ENCODE measurements at places on chromosomes 11 and 22. TPM values are rescaled to one million over a fixed set of nuclear protein-coding genes. Genes with fewer than 3 reads are reported as not detected.

DNA sequence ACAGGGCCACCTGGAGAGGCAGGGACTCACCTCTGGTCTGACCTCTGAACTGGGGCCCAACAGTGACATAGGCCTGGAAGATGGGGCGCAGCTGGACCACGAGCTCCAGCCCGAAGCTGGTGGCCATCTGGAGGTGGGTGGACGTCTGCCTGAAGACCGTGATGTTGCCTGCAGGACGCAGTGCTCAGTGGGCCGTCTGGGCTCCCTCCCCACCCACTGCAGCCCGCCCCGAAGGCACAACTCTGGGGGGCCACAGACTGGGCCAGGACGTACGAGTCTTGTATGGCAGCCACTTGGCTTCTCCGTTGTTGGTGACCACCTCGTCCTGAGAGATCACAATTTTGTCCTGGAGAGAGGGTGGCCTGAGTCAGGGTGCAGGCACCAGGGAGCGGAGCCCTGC, 7.9 kb downstream of the MUC6 start:
- no peaks in the 10 kb centered on the region for H3K36me3 ChIP-seq
- H3K4me1 ChIP-seq, result no peaks in the 10 kb centered on the region
- no peak for DNase-seq
- no peak overlapping the region for H3K27ac ChIP-seq
- H3K4me3 ChIP-seq, result no peak overlapping the region

GRCh38 chr22:50016988-50017700, 4.6 kb upstream of the IL17REL start:
- peaks cover 7% of the 10 kb centered on the region for H3K4me1 ChIP-seq
- H3K27me3 ChIP-seq, result peaks cover 28% of the 10 kb centered on the region
- H3K36me3 ChIP-seq, result no peaks in the 10 kb centered on the region
- H3K27ac ChIP-seq, result no peak overlapping the region
- DNase-seq, result peak; percentile 9

DNA sequence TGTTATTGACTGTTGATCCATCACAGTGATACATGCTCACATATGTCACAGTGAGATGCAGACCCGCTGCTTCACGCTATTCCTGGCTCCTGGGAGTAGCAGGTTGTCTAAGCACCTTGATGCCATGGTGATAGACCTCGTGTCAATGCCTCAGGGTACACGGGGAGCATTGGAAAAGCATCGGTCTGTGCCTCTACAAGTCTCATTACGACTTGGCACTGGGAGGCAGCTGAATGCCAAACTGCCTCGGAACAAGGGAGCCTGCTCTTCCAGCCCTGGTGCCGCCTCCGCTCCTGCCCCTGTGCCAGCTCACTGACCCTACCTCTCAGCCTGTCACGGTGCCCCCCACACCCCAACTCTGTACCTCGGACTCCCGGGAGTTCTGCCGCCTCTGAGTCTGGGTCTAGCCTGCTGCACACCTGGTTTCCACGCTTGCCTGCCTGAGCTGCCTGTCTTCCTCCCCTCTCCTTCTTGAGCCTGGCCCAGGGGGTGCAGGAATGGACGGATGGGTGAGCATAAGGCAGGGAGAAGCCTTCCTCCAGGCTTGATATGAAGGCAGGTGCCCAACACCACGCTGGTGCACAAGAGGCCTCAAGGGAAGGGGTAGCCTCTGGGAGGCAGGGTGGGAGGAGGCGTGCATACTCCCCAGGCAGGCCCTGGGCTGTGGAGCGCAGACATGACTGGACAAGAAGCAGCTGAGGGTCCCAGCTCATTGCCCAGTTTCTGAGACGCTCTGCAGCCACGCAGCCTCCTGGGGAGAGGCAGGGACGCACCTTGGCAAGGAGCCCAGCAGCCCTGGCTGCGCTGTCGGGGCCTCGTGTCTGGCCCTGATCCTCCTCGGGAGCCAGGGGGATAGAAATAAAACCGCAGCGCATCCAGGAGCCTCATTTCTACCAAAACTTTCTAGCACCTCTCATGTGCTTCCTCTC, 1.8 kb upstream of the NFAM1 start:
- no peaks in the 10 kb centered on the region for H3K36me3 ChIP-seq
- no peak for DNase-seq
- H3K4me1 ChIP-seq, result peaks cover 9% of the 10 kb centered on the region
- H3K27me3 ChIP-seq, result peaks cover 46% of the 10 kb centered on the region
- no peak overlapping the region for H3K4me3 ChIP-seq

DNA sequence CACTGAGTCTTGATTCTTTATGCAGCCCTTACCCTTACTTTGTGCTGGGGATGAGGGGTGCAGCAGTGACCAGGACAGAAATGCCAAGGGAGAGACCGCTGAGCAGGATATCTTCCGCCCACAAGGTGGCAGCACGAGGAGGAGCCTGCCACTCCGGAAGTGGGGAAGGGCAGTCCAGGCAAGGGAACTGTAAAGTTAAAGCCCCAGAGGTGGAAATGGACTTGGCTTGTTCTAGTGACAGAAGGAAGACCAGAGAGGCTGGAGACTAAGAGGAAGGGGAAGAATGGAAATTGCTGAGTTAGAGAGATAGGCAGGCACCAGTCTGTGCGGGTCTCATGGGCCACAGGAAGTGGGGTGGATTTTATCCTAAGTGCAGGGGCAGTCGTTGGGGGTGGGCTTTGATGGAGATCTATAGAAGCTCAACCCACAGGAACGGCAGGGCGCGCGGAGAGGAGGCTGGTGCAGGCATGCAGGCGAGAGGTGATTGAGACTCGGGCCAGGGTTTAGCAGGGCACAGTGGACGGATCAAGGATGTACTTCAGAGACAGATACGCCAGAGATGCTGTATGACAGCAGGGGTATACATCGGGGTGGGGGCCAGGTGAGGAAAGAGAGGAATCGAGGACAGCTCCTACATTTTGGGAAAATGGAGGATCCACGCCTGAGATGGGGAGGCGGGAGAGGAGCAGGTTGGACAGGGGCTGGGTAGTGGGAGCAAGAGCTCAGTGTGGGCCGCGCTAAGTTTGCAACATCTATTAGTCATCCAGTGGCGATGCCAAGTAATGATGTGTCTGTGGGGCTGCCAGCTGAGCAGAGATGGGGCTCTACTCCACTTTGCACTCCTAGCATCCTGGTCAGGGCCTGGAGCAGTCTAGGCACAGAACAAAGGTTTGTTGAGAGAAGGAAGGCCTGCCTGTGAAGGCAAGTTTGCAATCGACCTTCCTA, 3.3 kb upstream of the GRK2 start:
- no peak overlapping the region for H3K4me3 ChIP-seq
- no peaks in the 10 kb centered on the region for H3K36me3 ChIP-seq
- no peak overlapping the region for H3K27ac ChIP-seq
- H3K27me3 ChIP-seq, result no peaks in the 10 kb centered on the region
- H3K4me1 ChIP-seq, result peaks cover 25% of the 10 kb centered on the region

Gene FOLR3
- total RNA-seq, result not detected

Gene OR10G8
- not detected for total RNA-seq

Gene MAJIN
- total RNA-seq, result not detected

Data from astrocyte (in vitro differentiated cells and primary cell).